WERI-Rb-1 (cell line): ENCODE measurements at places on chromosomes 12 and 14.

DNA sequence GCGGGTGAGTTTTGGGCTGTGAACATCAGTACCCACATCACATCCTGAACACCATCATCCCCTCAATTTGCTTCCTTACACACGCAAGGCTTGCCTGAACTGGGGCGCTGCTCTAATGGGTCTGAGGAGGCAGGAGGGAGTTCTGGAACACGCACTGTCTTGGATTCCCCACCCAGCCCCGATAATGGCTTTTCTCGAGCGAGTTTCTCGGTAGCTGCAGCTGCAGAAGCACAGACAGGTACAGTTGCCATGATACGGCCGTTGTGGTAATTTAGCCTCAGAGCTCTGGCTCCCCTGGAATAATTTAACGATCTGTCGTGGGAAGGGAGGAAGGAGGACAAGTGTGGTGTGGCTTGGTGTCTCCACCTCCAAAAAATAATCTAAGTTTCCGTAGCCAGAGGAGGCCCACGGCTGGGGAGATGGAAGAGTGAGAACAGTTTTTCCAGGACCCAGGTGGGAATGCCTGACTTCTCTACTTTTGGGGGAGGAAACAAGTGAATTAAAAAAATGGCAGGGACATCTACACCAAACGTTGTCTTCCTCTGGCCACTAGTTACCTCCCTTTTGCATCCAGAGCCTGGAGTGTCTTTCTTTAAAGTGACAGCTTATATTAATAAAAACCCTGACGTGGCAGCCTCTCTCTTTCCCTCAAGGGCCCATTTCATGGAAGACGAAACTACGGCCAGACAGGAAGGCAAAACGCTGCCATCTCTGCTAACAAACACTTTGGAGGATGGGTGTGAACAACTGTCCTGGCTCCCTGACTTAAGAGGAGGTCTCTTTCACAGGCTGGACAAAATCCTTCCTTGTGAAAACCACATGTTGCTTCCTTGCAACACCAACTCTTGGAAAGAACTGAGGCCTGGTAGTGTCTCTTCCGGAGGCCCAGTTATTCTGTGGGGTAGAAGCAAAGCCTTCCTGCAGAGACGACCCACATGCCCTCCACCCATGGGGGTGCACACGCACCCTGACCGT is 84.8 kb downstream of the RBM19 start:
- DNase-seq = no peak

DNA sequence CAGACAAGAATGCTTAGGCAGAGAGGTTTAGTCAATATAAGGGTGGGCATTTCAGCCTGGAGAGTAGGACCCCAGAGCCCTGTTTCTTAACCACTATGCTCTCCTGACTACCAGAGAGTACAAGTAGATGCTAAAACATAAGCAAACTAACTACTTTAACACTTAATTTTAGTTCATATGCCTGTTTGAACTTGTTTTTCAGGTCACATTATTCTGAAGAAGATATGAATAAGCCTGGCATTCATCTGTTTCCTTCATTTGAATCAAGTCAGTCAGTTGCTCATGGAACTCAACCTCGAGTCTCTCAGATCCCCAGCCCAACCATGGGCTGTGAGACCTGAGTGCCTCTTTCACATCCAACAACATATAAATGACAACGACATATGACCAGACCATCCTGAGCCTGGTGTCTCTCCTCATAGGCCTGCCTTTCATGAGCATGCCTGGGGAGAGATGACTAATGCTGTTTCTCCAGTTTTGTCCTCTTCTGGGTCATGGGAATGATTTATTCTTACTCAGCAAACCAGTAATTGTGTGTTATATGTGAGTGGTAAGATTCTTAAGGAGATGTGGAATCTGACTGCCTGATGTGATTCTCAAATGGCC is 251.1 kb upstream of the BTG1 start:
- DNase-seq = no peak

DNA sequence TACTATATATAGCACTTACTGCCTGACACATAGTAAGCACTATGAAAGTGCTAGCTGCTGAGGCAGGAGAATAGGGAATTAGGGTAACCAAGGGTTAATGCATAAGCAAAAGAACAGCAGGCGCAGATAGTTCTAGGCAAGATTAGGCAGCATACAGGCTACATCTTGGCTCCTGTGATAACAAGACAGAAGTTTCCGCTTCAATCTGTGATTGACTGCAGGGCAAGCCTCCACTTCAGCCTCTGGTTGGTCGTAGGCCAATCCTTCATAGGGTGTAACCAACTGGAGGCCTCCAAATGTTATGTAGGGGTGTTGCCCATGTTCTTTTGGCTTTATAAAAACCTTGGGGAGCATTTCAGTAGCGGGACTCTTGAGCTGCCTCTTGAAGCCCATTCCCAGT is 46.9 kb downstream of the KLHL28 start:
- DNase-seq = no peak

GRCh38 chr12:100967189-100967588 is 172.6 kb downstream of the ANO4 start:
- no peak for DNase-seq

DNA sequence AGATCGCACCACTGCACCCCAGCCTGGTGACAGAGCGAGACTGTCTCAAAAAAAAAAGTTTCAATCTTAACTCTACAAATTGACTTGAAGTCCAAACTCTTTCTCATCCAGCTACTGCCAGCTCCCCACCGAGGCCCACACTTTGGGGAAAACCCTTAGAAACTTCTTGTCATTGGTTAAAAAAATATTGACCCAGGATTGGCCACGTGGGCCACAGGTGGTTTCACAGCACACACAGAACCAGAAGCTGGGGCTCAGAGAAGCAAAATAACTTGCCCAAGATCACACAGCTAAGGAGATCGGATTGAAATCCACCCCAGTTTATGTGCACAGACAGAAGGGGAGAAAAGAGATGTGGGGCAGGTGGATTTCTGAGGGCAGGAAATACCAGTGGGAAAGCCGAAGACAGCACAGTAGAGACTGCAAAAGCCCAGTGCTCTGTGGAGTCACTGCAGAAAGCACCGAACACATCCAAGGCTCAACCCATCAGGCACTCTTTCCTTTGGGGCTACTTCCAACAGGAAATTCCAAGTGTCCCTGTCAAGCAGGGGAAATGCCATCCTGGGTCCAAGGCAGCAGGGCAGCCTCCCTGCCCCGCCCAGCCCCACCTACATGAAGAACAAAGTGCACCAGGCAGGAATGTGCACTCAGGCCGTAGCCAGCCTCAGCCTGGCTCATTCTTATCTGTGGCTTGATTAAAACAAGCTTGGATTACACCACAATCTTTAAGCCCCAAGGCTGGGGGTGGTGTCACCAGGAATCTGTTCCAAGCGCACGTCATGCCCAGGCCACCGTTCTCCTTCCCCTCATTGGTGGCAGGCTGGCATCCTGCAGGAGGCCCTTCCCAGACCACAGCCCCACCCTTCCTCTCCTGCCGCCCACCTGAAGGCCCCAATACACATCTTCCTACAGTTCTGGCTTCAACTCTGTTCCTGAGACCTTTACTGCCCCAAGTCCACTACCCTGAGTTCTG is 72.5 kb downstream of the ITPK1 start:
- peak; percentile 74 for DNase-seq

- no peak for DNase-seq
Observed at GRCh38 chr14:49881350-49882001, 11.4 kb upstream of the ARF6 start.

DNA sequence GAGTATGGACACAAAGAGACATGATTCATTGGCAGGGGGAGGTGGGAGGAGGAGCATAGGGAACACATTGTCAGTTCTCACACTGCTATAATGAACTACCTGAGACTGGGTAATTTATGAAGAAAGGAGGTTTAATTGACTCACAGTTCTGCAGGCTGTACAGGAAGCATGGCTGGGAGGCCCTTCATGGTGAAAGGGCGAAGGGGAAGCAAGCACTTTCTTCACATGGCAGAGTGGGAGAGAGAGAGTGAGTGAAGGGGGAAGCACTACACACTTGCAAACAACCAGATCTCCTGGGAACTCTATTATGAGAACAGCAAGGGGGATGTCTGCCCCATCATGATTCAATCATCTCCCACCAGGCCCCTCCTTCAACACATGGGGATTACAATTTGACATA is 391.8 kb downstream of the BMP4 start:
- no peak for DNase-seq

DNA sequence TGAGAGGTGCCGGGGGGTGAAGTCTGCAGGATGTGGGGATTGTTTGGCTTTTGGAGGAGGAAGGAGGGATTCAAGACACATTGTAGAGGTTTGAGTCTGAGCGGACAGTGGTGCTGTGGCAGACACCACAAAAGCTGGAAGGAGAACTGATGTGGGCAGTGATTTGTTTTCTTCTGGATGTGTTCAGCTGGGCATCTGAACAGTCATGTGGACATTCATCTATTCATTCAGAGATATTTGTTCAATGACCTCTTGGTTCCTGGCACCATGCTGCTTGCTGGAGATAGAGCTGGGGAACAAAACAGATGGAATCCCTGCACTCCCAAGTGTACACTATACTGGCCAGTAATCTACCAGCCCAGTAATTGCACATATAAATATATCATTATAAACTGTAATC is 64.0 kb downstream of the PTPN11 start:
- DNase-seq = no peak

DNA sequence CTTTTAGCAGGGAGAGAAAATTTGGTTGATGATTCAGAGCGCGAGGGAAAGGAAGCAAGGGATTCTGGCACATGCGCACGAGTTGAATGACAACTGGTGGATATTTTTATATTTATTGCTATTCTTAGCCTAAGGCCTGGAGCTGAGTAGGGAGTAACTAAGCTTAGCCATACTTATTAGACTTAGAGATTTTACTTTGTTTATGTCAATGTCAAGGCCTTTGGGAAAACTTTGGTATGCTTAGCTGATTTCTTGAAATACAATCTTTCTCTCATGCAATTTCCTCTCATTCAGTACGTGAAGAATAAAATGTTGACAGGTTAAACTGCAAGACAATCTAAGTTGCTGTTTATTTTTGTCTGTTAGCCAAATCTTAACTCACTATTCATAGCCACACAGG is 101.1 kb downstream of the CRADD start:
- DNase-seq = no peak

DNA sequence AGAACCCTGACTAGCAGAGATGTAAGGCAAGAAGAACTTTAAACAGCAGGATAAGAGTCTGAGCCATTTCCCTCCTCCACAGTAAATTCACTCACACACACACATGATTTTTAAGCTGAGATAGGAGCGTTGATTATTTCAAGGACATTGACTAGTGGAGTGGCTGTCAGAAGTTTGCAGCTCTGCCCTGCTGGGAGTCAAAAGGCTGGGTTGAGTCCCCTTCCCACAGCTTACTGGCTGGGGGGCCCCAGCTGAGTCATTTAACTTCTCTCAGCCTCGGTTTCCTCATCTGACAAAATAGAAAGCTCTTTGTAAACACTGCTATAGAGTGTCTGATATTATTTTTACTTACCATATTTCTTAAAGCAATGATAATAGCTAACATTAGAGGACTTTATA is 28.3 kb downstream of the VCPKMT start:
- no peak for DNase-seq

GRCh38 chr14:105737504-105738246 is 211.3 kb downstream of the TMEM121 start:
- DNase-seq = no peak

GRCh38 chr12:75414671-75415070 is 23.8 kb downstream of the GLIPR1L2 start:
- no peak for DNase-seq

- DNase-seq = no peak
Observed at GRCh38 chr14:25231004-25231403, 181.1 kb upstream of the STXBP6 start.
